ENCODE measurements at places on chromosomes 12 and 14. TPM values are rescaled to one million over a fixed set of nuclear protein-coding genes. Genes with fewer than 3 reads are reported as not detected.

The TTC7B gene
- 32.4 TPM for total RNA-seq

The KITLG gene
- 8.1 TPM for total RNA-seq

The STON2 gene
- not detected for total RNA-seq

The ESRRB gene
- not detected for total RNA-seq

The BCL11B gene
- total RNA-seq, result under 0.01 TPM

The ING4 gene
- 28.8 TPM for total RNA-seq

The KLHDC1 gene
- total RNA-seq, result 3.4 TPM

The GUCY2C gene
- not detected for total RNA-seq

All from myometrial cell (primary cell).